ENCODE measurements at places on chromosomes 1 and 21. TPM values are rescaled to one million over a fixed set of nuclear protein-coding genes. Genes with fewer than 3 reads are reported as not detected.

- H3K4me3 ChIP-seq, result no peak overlapping the region
Observed at GRCh38 chr1:218572050-218572449, 226.9 kb downstream of the TGFB2 start.

DNA sequence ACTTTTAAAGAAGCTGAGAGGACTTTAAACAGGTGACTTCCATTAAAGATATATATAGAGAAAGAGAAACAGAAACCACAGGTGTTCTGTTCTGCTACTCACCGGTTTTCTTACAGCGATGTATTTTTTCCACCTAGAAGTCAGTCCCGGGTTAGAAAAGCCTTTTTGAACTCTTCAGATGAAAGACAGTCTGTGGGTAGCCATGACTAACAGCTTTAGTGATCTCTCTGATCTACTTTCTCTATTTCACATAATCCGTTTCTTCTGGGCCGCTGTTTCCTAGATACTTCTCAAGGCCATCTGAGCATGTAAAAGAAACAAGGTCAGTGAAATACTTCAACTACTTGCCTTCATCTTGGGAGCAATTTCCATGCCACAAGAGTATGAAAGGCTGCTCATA, 25.1 kb downstream of the WDR64 start:
- H3K36me3 ChIP-seq, result no peaks in the 10 kb centered on the region
- H3K27ac ChIP-seq, result no peak overlapping the region
- peaks cover 1% of the 10 kb centered on the region for H3K27me3 ChIP-seq
- H3K4me1 ChIP-seq, result no peaks in the 10 kb centered on the region
- DNase-seq, result no peak
- H3K4me3 ChIP-seq, result no peak overlapping the region

DNA sequence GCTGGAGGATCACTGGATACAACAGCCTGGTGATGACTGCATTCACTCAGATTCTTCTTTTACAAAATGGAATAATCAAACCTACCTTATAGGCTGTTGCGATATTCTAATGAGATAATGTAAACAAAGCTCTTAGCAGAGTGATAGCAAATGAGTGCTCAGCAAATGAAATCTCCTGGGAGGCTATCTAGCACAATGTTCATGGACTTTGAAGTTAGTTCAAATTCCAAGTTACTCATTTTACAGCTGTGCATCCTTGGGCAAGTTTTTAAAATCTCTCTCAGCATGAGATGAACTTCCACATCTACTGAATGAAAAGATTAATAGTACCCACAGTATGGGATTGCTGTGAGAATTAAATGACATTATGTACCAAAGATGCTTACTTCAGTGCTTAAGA, 80.8 kb upstream of the PAPPA2 start:
- no peaks in the 10 kb centered on the region for H3K27me3 ChIP-seq
- no peaks in the 10 kb centered on the region for H3K36me3 ChIP-seq
- H3K4me3 ChIP-seq, result no peak overlapping the region

DNA sequence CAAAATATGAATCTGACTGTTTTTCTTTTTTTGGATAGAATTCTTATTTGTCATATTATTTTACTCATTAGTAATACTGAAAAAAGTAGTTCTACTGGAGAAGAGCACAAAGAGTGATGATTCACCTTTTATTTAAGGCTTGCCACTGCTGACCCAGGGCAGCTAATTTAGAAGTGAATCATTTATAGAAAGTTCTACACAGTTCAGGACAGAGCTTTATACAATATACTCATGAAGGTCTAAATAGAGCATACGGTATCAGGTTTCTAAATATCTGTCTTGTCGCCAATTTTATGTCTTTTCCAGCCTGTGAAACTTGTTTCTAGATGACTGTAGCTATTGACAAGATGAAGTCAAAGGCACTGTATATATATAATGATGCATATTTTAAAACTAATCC, 25.0 kb downstream of the GIPC2 start:
- no peak overlapping the region for H3K4me3 ChIP-seq
- H3K4me1 ChIP-seq, result no peaks in the 10 kb centered on the region
- no peaks in the 10 kb centered on the region for H3K27me3 ChIP-seq
- H3K27ac ChIP-seq, result no peak overlapping the region
- DNase-seq, result no peak

DNA sequence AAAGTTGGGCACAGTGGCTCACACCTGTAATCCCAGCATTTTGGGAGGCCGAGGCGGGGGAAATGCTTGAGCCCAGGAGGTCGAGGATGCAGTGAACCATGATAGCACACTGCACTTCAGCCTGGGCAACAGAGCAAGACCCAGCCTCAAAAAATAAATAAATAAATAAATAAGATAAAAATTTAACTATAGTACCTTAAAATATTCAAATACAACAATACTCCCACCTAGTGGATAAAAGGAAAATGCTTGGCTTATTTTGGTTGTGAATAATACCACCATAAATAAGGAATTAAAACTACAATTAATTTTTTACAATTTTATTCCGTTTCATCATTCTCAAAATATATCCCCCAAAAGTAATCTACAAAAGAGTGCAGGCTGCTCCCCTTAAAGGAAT, 8.1 kb downstream of the PSMG1 start:
- H3K27me3 ChIP-seq, result peaks cover 3% of the 10 kb centered on the region
- DNase-seq, result no peak
- peaks cover 3% of the 10 kb centered on the region for H3K4me1 ChIP-seq

- H3K4me1 ChIP-seq, result peaks cover 10% of the 10 kb centered on the region
- H3K27ac ChIP-seq, result no peak overlapping the region
- H3K36me3 ChIP-seq, result no peaks in the 10 kb centered on the region
- no peak for DNase-seq
- H3K4me3 ChIP-seq, result no peak overlapping the region
Observed at GRCh38 chr1:27507960-27508665, 18.1 kb upstream of the WASF2 start.

DNA sequence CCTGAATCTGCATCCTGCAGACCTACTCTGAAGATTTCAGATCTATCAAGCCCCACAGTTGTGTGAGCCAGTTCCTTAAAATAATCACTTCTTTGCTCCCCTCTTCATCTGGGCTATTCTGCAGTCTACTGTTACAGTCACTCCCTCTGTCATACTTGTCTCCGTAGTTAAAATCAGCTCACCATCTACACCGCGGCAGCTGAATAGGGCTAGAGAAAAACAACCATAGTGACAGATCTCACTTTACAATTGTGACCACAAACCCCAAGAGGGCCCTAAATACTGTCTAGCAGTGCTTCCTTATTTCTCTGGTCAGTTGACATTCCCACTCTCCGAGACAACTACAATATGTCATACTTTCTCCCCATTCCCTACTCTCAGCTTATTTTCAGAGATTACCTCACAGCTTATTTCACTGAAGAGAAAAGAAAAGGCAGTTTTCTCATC, 12.9 kb downstream of the DESI2 start:
- no peaks in the 10 kb centered on the region for H3K27me3 ChIP-seq
- no peak overlapping the region for H3K4me3 ChIP-seq
- H3K4me1 ChIP-seq, result no peaks in the 10 kb centered on the region
- peaks cover 3% of the 10 kb centered on the region for H3K36me3 ChIP-seq

- H3K36me3 ChIP-seq, result no peaks in the 10 kb centered on the region
- H3K4me3 ChIP-seq, result no peak overlapping the region
- no peaks in the 10 kb centered on the region for H3K4me1 ChIP-seq
- no peak for DNase-seq
Observed at GRCh38 chr1:157652859-157653493, 47.6 kb downstream of the FCRL3 start.

- H3K4me3 ChIP-seq, result peak overlapping the region; percentile 14
- DNase-seq, result peak; percentile 72
- H3K4me1 ChIP-seq, result peaks cover 28% of the 10 kb centered on the region
- no peaks in the 10 kb centered on the region for H3K36me3 ChIP-seq
- peaks cover 16% of the 10 kb centered on the region for H3K27me3 ChIP-seq
Observed at GRCh38 chr1:182634306-182635072, 30.3 kb upstream of the RGS16 start.

DNA sequence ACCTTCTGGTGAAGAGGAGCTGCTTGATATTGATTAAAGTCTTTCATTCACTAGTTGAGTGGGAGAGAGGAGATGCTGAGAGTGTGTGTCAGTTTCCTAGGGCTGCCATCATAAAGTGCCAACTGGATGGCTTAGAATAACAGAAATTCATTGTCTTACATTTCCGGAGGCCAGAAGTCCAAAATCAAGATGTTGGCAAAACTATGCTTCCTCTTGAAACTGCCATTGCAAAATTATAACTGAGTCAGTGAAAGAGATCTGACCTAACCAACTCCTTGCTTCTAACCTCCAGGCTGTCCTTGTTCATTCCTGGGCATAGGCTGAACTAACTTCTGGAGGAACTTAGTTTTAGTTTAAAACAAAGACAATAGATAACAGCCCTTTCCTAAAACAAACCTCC, 47.1 kb downstream of the PTGS2 start:
- H3K4me1 ChIP-seq, result peaks cover 10% of the 10 kb centered on the region
- H3K27ac ChIP-seq, result no peak overlapping the region
- no peak for DNase-seq
- no peaks in the 10 kb centered on the region for H3K27me3 ChIP-seq
- no peaks in the 10 kb centered on the region for H3K36me3 ChIP-seq

DNA sequence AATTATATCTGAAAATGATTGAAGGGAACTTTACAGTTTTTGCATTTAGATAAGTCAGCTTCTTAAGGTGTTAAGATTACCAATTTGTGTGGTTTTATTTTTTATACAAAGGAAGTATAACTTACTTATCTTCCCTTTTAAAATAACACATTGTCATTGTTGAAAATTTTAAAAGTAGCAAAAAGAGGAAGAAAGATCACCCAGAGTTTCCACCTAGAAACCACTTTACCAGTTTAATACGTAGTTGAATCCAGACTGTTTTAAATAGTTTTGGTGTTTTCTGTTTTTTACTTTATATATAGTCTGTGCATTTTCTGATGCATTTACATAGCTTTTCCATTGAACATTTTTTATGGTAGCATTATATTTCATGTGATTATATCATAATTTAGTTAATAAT, 6.1 kb downstream of the CCDC18 start:
- no peaks in the 10 kb centered on the region for H3K27me3 ChIP-seq
- no peak overlapping the region for H3K4me3 ChIP-seq
- DNase-seq, result no peak
- H3K36me3 ChIP-seq, result no peaks in the 10 kb centered on the region
- no peak overlapping the region for H3K27ac ChIP-seq
- no peaks in the 10 kb centered on the region for H3K4me1 ChIP-seq

DNA sequence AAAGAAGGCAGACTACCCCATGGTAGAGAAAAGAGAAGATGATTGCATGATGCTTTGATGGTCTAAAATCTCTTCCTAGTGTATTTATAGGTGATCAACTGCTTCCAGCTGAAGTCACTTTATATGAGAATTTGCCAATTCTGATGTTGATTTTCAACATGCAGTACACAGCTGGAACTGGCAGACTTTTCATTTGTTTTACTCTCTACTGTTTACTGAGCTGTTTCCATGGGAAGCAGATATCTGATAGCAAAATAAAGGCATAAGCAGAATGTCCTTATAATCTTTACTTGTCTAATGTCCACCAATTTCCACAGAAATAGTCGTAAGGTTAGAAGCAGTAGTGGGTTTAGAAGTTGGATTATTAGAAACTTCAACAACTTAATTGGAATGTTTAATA, 74.9 kb downstream of the SYDE2 start:
- no peak for DNase-seq
- no peak overlapping the region for H3K4me3 ChIP-seq
- H3K27me3 ChIP-seq, result no peaks in the 10 kb centered on the region

DNA sequence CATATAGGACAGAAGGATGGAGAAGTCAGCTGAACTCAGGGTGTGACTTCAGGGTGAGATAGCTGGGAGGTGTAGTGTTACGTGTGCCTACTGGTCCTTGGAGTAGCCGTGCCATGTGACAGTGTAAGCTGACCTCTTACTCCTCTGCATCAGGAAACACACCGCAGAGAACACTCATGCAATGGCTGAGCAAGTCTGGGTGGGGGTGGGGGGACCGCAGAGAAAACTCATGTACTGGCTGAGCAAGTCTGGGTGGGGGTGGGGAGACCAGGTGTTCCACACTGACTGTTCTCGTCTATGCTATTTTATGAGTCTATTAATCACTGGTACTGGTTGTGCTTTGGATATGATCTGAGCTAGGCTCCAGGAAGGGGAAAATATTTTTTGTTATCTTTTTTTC, 233.1 kb downstream of the PAPPA2 start:
- H3K36me3 ChIP-seq, result no peaks in the 10 kb centered on the region
- no peaks in the 10 kb centered on the region for H3K27me3 ChIP-seq

GRCh38 chr21:20419772-20420171, 578.4 kb upstream of the NCAM2 start:
- DNase-seq, result no peak
- no peaks in the 10 kb centered on the region for H3K36me3 ChIP-seq
- no peaks in the 10 kb centered on the region for H3K27me3 ChIP-seq
- no peaks in the 10 kb centered on the region for H3K4me1 ChIP-seq
- H3K4me3 ChIP-seq, result no peak overlapping the region

DNA sequence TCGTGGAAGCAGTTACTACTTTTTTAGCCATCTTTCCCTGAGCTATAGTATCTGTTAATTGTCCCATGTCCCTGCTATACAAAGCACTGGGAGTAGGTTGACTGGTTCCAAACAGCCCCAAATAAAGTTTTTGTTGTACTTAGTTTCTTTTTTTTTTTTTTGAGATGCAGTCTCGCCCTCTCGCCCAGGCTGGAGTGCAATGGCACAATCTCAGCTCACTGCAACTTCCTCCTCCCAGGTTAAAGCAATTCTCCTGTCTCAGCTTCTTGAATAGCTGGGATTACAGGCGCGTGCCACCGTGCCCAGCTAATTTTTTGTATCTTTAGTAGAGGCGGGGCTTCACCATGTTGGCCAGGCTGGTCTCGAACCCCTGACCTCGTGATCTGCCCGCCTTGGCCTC, 3.3 kb downstream of the NCSTN start:
- no peaks in the 10 kb centered on the region for H3K36me3 ChIP-seq
- DNase-seq, result no peak
- peaks cover 5% of the 10 kb centered on the region for H3K27me3 ChIP-seq
- no peak overlapping the region for H3K27ac ChIP-seq

DNA sequence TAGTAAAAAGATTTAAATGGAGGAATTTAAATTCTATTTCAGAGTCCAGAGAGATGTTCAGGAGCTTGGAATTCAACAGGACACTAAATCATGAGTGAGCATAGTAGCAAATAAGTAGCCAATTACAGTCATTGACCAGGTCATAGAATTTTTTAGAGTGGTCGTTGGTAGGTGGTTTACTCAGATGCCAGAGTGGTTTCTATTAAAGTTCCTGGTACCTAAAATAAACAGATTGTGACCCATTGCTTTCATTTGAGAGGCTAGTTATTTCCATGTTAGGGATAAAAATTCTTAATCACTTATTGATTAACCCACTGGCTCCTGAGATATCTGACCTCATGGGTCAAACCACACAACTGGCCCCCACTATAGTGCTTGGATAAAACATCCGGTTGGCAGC, 201.3 kb downstream of the ASTN1 start:
- no peak for DNase-seq
- no peak overlapping the region for H3K4me3 ChIP-seq
- no peaks in the 10 kb centered on the region for H3K36me3 ChIP-seq
- no peaks in the 10 kb centered on the region for H3K27me3 ChIP-seq
- H3K4me1 ChIP-seq, result no peaks in the 10 kb centered on the region

GRCh38 chr1:184656221-184656620, 98.4 kb downstream of the EDEM3 start:
- no peaks in the 10 kb centered on the region for H3K4me1 ChIP-seq
- DNase-seq, result no peak
- H3K4me3 ChIP-seq, result no peak overlapping the region
- H3K27me3 ChIP-seq, result no peaks in the 10 kb centered on the region
- no peak overlapping the region for H3K27ac ChIP-seq

Gene ANKRD35
- total RNA-seq, result 2.1 TPM

Gene TOMM40L
- 20.7 TPM for total RNA-seq

Gene BRINP2
- 1.7 TPM for total RNA-seq

Gene CPLANE2
- 3.5 TPM for total RNA-seq

Data from glutamatergic neuron (in vitro differentiated cells).